H4 (cell line): ENCODE measurements at places on chromosomes 3 and 15.
A peak's percentile ranks its signal among the peaks of the same experiment; 100 is the strongest.

- DNase-seq = no peak
Observed at GRCh38 chr15:92083190-92083589, 229.7 kb downstream of the SLCO3A1 start.

DNA sequence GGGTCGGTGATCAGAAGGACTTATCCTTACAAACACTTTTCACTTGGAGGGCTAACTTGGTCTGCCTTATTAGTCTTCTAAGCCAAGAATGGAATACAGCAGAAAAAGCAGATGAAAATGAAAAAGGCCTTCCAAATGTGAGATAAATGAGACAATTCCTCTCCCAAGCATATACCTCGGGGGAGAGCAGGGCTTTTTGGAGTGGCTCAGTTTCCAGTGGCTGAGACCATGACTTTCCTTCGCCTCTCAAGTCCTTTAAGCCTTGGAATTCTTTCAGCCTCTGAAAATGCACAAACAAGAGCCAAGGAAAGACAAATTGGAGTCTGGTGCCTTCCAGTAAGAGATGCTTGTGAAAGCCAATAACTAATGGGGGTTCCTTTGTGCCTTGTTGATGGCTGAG is 130.9 kb downstream of the DTWD1 start:
- no peak for DNase-seq

DNA sequence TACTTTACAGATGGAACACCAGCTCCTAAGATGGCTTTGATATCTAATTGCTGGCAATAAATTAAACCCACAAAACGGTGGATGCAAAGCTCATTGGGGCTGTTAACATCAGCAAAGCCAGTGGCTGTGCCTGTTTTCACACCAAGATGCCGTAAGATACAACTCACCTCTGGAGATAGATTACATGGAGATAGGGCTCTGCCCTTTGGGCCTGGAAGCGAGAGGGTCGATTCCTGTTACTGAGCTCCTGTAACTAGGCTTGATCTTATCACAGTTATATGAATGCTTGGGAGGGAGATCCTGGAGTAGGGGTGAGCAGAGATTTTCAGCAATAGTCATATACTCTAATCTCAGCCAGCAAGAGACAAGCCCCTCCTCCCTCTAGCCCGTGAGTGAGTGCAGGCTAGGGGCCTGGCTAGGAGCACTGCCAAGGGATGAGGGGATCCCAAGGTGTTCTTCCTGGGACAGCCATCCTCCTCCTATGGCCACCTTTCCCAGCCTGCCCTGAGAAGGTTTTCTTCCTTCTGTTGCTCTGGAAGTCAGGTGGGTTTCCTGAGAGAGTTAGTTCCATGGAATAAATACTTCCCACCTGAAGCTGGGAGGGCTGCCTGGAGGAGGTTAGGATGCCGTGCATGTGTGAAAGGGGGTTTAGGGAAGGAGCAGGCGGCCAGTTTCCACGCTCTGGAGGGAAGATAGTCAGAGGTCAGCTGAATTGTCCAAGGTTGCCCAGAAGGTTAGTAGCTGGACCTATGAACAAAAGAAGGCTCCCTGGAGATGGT is 18.1 kb upstream of the DOCK3 start:
- DNase-seq = no peak

DNA sequence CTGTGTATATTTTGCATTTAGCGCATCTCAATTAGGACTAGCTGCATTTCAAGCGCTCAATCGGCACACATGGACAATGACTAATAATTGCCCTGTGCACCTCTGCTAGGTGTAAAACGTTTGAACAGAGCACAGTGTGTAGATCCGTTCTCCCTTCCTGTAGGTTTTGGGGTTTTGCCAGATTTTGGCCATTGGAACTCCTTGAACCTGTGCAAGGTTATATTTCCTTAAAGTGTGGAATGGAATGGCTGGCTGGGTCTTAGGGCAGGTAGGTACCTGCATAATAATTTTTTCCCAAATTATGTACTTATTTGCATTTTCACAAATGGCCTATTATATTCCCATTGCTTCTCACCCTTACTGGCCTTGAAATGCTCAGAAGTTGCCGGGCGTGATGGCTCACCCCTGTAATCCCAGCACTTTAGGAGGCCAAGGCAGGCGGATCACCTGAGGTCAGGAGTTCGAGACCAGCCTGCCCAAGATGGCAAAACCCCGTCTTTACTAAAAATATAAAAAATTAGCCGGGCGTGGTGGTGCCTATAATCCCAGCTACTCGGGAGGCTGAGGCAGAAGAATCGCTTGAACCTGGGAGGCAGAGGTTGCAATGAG is 777 bp downstream of the RNU5B-1 start:
- DNase-seq = no peak

- DNase-seq = peak; percentile 76
Observed at GRCh38 chr3:189981668-189982067, 139.0 kb downstream of the P3H2 start.

DNA sequence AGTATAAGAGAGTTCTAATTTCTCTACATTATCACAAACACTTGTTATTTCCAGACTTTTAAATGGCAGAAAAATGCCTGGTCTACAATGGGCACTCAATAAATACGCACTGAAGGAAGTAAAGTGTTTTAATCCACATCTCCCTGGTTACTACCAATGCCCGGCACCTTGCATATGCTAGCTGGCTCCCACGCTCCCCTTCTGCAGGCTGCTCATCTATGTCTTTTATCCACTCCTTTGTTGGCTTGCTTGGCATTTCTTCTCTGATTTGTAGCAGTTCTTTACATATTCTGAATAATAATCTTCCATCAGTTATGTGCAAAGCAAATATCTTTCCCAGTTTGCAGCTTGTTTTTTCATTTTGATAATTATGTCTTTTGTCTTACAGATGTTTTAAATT is 74.6 kb upstream of the PRR23E start:
- DNase-seq = no peak

DNA sequence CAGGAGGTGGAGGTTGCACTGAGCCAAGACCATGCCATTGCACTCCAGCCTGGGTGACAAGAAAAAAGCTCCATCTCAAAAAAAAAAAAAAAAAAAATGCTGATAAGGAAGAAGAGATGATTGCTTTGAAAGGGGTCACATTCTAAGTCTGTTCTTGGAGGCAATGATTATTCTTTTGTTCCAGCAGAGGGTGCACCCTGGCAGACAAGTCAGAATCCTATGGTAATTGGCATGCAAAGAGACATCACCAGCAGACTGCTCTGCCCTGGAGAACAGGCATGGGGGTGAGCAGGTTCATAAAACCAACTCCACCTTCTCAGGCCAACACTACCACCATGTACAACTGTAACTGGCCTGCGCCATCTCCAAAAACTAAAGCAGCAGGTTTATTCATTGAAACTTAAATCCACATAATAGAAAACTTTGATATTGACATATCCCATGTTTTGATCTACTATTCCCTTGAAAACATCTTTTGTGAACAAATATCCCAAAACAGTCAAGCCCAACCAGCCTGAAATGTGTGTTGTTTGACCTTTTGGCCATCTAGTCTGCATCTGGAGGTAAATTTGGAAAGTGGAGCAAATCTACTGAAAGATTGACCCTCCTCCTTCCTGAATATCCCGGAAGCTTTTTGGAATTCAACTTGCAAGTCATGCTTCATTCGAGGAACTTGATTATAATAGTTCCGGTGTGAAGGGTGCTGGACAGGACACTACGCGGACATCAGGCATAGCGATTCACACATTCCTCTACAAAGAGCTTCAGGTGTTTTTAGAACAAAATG is 100.3 kb downstream of the MECOM start:
- DNase-seq = peak; percentile 28

DNA sequence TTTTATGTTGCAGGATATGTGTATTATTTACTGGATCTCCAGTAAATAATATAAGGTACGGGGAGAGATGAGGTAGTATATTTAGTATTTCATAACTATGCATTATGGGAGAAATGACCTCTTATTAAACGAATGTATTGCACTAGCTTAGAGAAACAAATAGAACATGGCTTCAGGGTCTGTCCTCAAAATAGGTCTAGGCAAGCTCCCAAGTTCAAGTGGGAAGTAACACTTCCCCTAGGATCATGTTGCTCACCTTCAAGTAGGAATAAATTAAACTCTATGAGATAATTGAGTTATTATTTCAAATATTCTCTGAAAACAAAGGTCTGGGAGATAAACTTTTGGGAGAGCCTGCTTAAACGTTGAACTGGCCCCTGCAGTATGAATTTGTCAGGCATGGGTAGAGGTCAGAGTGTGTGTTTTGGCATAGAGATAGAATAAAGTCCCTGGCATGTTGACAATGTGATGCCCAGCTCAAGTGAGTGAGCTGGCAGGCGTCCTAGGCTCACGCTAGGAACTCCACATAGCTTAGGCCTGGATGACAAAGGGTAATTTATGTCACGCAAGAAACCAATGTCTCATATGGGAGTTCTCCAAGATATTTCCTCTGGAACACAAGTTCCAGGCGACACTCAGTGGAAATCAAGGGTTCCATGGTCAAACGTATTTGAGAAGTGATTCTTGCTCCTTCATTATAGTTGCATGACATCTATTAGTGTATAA is 236.8 kb downstream of the CACNA2D3 start:
- peak; percentile 10 for DNase-seq

GRCh38 chr3:61425356-61425755 is 136.0 kb upstream of the PTPRG start:
- DNase-seq = no peak

DNA sequence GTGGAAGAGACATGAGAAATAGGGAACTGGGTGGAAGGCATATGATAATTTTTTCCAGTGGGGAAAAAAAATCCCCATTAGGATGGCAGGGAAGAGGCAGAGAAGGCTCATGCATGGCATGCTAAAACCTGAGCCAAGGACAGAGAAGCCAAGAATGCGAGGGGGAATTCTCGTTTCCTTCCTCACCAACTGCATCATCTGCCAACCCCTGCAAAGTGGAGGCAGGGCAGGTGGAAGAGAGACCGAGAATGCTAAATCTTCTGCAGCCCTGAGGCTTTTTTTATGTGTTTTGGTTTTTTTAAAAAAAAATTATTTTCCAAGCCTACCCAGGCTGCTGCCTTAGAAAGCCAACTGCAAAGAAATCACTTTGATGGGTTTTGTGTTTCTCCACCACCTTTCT is 54.3 kb upstream of the CCDC174 start:
- DNase-seq = no peak

DNA sequence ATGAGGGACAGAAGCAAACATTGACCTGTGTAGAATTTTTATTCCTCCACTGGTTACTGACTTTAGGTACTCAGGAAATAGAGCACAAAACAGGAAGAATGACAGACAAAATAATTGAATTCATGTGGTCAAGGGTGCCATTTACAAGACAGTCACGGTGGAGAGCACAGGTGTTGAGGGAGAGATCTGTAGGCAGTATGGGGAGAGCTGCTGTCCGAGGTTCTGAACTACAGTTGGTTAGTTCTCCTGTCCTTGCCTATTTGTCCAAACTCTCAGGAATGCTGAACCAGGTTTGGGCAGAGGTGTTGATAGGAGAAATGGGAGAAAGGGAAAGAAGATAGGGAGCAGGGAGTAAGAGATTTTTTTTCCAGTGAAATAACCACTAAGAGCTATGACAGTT is 178.5 kb upstream of the ZBTB20 start:
- peak; percentile 13 for DNase-seq

DNA sequence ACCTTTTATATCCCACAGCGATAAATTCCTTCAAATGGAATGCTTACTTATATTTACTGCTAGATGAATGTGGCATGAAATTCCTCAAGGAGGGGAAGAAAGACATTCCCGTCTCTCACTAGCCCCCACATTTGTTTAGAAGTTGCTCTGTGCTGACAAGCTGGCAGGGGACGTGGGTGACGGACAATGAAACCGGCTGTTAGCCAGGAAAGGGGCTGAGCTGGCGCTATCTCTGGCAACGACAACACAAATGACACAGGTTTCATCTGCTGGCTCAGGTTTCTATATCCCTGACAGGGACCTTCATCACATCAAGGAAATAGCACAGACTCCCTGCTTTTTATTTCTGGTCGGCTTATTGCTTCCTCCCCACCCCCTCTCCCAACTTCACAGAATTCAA is 15.8 kb downstream of the RUVBL1 start:
- DNase-seq = no peak

DNA sequence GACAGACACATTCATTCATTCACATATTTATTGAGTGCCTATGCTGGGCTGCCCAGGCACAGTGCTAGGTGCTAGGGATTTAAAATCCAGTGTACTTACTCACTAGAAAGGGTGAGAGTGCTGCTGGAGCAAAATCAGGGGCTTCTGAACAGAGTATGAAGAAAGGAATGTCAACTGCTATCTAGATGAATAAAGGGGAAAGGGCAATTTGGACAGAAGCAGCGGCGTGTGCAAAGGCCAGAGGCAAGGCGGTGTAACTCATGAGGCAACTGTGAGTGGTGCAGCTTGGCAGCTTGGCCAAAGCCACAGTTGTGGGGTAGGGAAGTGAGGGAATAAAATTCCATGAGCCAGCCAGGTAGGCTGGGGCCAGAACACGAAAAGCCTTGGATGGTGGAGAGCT is 76.7 kb downstream of the RAD18 start:
- DNase-seq = no peak

GRCh38 chr3:39140341-39140971 is 12.9 kb downstream of the CSRNP1 start:
- DNase-seq = no peak

GRCh38 chr3:120418446-120418845 is 32.3 kb downstream of the FSTL1 start:
- no peak for DNase-seq

GRCh38 chr15:92725171-92725570 is 69.6 kb upstream of the FAM174B start:
- no peak for DNase-seq

- peak; percentile 81 for DNase-seq
Observed at GRCh38 chr15:23069496-23070166, 30.3 kb upstream of the TUBGCP5 start.

GRCh38 chr3:171346582-171347300 is 113.5 kb downstream of the TNIK start:
- DNase-seq = peak; percentile 28

- DNase-seq = no peak
Observed at GRCh38 chr3:14222900-14223594, 44.4 kb downstream of the LSM3 start.

DNA sequence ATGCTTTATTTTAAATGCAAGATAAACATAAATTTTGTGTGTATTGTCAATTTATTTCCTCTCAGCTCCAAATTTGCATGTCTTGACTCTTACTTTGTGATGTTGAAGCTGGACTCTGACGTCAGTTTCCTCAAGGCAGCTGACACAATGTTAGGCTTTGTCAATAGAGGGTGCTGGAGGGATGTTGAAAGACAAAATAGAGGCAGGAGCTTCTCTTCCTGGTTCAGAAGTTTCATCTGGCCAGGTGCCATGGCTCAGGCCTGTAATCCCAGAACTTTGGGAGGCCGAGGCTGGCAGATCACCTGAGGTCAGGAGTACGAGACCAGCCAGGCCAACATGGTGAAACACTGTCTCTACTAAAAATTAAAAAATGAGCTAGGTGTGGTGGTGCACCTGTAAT is 408.6 kb downstream of the GBE1 start:
- no peak for DNase-seq

- DNase-seq = no peak
Observed at GRCh38 chr3:98588065-98588464, 5.3 kb downstream of the CPOX start.
